ENCODE measurements at places on chromosomes 12 and 14.

GRCh38 chr12:119679081-119679480, 11.1 kb downstream of the PRKAB1 start:
- no peak for DNase-seq

DNA sequence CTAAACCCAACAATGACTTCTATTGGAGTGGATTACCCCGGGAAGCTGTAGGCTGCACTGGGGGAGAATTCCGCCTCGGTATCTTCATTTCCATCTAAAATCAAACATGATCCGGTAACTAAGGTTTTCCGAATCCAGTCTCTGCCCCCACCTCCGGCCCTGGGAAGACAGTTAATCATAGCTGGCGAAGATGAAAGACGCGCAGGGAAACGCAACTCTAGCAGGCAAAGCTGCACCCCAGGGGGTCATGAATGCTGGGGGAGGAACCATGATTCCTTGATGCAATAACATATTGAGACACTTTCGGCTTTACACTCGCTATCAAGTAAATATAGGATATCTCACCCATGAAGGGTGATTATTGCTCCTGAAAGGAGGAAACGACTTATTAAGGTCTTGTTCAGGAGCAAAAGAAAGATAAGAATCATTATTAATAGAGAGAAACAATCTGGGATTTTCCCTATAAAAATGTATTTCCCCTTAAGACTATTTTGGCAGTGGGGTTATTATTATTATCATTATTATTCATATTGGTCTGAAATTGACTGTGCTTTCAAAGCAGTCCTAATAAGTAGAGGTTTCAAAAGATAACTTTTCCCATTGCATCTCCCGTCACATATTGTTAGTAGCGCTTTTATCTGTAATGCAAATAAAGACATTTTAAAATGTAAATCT, 614.9 kb downstream of the VRK1 start:
- no peak for DNase-seq

DNA sequence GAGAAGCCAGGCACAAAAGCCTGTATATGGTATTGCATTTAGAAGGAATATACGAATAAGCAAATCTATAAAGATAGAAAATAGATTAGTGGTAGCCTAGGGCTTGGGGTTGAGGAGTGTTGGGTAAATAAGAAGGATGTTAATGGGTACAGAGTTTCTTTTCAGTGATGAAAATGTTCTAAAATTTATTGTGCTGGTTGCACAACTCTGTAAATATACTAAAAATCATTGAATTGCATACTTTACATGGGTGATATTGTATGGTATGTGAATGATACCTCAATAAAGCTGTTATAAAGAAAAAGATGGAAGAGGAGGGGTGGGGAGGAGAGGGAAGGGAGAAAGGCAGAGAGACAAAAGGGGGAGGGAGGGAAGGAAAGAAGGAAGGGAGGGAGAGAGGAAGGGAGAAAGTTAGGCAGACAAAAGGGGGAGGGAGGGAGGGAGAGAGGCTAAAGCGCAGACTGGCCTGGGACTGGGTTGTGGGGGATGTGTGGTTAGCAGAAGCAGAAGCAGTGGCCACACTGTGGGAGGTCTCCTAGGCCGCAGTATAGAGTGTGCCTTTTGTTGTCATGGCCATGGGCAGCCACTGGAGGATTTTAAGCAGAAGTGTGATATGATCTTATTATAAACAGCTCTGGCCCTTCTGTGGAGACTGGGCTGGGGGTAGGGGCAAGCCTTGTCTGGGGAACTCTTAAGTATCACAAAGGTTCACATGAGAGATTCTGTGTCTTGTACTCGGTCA, 73.6 kb upstream of the ELK3 start:
- DNase-seq, result no peak

- DNase-seq, result no peak
These were observed 19.4 kb upstream of the GNPTAB start for GRCh38 chr12:101850199-101850598.

GRCh38 chr14:103198131-103199105, 75.2 kb downstream of the TNFAIP2 start:
- DNase-seq, result no peak

- no peak for DNase-seq
These were observed 127.1 kb downstream of the ITPR2 start for GRCh38 chr12:26705851-26706250.

- DNase-seq, result no peak
These were observed 99.7 kb upstream of the EGLN3 start for GRCh38 chr14:34050606-34051005.

DNA sequence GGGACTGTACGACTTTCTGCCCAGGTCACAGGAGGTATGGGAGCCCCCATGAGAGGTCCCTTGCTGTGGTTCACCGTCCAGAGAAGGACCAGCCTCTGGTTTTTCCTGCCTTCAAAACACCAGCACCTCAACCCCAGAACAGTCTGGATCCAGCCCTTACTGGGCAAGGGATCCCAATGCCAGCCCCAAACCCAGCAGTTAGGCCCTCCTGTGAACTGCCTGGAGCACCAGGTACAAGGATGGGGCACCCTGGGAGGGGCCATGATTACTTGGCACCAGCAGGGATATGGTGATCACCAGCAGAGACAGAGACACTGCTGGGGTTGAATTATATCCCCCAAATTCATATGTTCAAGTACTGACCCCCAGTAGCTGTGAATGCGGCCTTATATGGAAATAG, 20.0 kb downstream of the ANHX start:
- no peak for DNase-seq

- no peak for DNase-seq
These were observed 314.7 kb downstream of the NAV3 start for GRCh38 chr12:78145398-78145797.

DNA sequence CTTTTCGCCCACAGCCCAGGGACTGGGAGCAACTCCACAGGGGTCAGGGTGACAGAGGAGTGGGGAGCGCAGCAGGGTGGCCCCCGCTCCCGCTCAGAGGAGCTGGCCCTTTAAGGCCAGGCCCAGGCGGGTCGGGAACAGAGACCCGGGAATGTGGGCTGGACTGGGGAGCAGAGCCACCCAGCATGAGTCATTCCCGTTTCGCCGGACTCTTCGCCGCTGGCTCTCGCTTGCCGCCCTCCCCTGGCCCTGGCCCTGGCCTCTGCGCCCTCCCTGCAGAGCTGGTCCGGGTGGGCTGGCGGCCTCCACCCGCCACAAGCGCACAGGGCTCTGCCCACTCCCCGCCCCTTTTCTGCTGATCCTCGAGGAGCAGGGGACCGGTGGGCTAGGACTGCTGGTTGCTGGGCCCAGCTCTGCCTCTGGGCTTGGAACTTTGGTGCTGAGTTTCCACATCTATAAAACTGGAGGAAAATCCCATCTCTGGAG, 92.8 kb downstream of the NINJ2 start:
- no peak for DNase-seq

DNA sequence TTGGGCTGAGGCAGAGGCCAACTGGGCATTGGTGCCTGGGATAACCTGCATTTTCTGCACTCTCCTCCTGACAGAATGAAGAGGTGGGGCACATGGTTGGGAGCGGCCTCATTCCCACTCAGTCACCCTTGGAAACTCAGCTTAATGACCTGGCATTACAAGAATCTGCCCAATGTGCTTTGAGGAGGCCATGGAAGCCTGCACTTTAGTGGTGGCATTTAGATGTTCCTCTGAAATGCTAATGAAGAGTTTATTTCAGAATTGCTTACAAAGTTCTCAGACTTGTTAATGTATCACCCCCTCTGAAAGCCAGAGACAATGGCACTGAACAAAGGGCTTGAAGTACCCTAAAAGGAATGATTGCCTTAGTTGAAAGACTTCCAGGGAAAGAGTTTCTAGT, 71.4 kb upstream of the PARP11 start:
- no peak for DNase-seq

- DNase-seq, result peak; percentile 58
These were observed 1.7 kb upstream of the SELPLG start for GRCh38 chr12:108635201-108635996.

GRCh38 chr12:46271863-46272262, 3.0 kb upstream of the SLC38A1 start:
- no peak for DNase-seq

- DNase-seq, result peak; percentile 43
These were observed 863 bp downstream of the DENND5B start for GRCh38 chr12:31589904-31590641.

- no peak for DNase-seq
These were observed 190.4 kb downstream of the NUAK1 start for GRCh38 chr12:105948331-105948730.

- DNase-seq, result no peak
These were observed 152.8 kb downstream of the LRIG3 start for GRCh38 chr12:58767496-58767895.

- DNase-seq, result no peak
These were observed 468.4 kb upstream of the STXBP6 start for GRCh38 chr14:25518364-25518763.

DNA sequence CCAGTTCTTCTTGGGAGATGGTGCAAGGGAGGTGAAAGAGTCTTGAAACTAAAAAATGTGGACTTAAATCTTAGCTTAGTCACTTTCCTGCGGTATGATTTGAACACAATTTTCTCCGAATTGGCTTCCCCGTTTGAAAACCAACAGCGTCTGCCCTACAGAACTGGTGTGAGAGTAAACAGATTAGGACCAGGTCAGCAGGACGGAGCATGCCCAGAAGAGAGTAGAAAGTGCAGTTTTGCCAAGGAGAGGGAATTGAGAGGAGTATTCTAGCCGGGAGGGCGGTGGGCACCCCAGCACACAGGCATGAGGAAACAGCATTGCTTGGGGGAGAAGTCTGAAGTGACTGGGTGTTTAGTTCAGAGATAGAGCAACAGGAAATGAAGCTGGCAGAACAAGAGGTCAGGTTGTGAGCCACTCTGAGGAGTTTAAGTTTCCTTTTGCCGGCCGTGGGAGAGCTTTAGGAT, 927.1 kb downstream of the VRK1 start:
- no peak for DNase-seq

DNA sequence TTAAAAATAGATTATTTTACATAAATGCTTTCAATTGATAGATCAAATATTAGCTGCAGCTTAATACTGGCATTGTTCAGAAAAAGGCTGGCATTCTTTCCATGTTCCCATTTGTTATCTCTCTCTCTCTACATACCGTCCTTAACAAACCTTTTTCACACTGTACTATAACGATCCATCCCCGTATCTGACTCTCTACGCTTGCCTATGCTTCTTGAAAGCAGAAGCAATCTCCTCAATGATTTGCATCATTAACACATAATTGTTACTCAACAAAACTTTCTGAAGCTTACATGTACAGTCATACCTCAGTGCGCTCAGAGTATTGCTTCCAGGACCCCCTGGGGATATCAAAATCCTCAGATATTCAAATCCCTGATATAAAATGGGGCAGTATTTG, 89.7 kb downstream of the TMTC1 start:
- DNase-seq, result no peak

- DNase-seq, result no peak
These were observed 30.3 kb downstream of the EFCAB11 start for GRCh38 chr14:89924268-89924667.

GRCh38 chr12:53267999-53268629, at the start of gene ESPL1:
TSS of gene ESPL1 (plus strand) at chr12:53268299. CDS start at chr12:53268767, 468 bp downstream.
- peak; percentile 80 for DNase-seq

- DNase-seq, result no peak
These were observed 11.3 kb upstream of the SLC5A8 start for GRCh38 chr12:101221301-101221700.

GRCh38 chr12:78210894-78211302, 380.2 kb downstream of the NAV3 start:
- DNase-seq, result no peak

GRCh38 chr14:100362311-100362927, 39.3 kb downstream of the SLC25A47 start:
- no peak for DNase-seq

DNA sequence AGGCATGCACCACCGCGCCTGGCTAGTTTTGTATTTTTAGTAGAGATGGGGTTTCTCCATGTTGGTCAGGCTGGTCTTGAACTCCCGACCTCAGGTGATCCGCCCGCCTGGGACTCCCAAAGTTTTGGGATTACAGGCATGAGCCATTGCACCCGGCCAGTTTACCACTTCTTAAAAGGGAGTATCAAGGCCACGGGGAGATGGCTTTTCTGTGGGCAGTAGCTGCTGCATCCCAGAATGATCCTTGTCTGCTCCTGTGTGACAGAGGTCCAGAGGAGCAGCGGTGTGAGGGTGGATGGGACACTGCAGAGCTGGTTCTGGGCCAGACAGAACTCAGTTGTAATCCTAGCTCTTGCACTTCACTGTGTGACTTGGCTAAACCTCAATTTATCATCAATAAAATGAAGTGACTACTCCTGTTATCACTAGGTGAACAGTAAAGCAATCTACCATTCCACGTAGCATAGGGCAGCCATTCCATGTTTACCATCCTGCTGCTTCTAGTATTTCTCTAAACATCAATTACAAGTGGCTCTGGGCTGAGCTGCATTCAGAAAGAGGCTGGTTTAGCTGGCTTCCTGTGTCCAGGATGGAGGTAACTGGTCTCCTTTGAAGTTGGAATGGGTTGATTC, 3.0 kb upstream of the NPFF start:
- DNase-seq, result no peak

- no peak for DNase-seq
These were observed 194.3 kb downstream of the DACT1 start for GRCh38 chr14:58832095-58832521.

- no peak for DNase-seq
These were observed 29.2 kb downstream of the PRMT8 start for GRCh38 chr12:3520168-3520567.

- no peak for DNase-seq
These were observed 107.9 kb downstream of the CAND1 start for GRCh38 chr12:67377021-67377420.

GRCh38 chr12:52211716-52212585, 20.1 kb upstream of the KRT80 start:
- DNase-seq, result no peak

- no peak for DNase-seq
These were observed 9.3 kb upstream of the PTHLH start for GRCh38 chr12:27981874-27982273.

DNA sequence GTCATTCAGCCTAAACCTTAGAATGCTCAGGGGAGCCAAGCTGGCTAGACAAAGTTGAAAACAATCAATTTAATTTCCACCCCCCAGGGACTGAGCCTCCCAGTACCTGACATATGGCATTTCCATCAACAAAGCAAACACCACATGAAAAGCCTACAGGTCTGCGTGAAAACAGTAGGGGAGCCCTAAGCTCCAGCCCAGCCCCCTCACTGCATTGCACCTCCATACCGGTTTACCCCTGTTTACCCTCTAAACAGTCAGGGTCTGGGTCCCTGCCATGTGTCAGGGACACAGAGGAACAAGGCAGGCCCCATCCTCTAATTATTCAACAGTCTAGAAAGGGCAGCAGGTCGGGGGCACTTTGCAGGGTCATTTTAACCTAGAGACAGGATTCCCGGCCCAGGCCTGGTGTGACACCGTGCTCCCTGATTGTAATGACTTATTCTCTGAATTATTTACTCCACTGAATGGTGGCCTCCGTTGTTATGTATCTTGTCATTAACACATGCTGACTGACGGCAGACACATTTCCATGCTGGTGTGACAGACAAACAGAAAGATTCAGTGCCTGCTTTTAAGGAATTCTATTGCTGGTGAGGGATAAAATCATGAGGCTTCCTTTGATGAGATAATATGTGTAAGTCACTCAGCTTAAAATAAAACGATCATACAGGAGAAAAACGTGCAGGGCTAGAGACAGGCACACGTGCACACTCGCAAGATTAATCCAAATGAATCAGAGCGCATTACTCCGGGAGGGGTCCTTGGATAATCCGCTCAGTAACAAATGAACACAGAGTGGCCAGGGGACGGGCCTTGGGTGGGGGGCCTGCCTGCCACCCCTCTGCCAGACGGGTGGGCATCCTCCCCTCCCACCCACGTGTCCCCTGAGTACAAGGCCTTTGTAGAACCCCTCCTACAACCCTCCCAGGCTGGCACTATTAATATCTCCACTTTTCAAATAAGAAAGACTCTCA, 23.2 kb downstream of the CCDC88C start:
- DNase-seq, result no peak
